ENCODE measurements at places on chromosomes 6 and 20.

DNA sequence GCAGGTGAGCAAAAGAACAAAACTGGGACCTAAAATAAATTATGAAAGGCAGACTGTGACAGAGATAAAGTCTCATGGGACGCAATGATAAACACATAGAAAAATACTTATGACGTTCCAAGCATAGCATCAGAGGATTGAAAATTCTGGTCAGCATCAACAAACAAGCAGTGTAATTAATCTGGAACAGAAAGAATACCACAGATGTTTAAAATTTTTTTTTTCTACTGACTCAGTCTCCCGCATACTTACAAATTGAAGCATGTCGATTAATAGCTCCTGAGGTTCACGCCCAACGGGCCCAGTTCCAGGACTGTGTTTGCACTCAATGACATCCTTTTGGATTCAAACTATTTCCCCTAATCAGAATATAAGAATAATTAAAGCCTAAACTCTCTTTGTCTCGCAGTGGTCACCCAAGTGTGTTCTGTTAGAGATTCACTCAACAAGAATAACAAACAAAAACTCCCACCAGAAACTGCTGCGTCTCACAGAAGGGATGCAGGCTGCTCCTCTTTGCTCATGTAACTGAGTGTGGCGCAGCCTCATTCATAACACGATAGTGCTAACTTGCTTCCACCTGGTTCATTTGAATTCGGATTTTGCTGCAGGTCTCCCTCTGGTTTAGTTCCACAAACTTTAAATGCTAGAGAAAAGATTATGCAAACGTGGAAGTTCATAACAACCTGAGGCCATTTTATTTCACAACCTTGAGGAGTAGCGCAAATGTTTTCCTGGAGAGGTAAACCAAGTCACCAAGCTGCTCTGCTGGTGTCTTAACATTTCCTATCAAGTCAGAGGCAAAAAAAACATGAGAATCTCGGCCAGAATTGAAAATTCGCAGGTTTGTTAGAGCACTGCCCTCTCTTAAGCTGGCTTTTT lies 69.0 kb upstream of the CITED2 start:
- no peak for DNase-seq

DNA sequence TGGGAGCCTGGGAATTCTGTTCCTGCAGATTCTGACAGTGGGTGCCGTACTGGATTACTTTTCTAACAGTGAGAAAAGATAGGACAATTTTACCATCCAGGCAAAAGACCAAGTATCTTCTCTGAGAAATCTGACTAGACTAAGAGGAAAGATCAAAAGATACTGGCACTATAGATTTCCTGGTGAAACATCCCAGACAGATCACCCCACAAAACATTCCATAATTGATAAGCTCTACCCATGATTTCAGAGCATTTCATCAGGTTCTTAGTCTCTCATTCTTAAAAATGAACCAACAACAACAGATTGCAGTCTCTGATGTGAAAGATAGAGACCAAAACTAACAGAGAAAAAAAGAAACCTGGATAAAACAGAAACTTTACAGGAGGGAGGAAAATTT lies 13.6 kb upstream of the UBR2 start:
- no peak for DNase-seq

GRCh38 chr6:113645986-113646385 lies 211.2 kb upstream of the MARCKS start:
- DNase-seq: no peak

DNA sequence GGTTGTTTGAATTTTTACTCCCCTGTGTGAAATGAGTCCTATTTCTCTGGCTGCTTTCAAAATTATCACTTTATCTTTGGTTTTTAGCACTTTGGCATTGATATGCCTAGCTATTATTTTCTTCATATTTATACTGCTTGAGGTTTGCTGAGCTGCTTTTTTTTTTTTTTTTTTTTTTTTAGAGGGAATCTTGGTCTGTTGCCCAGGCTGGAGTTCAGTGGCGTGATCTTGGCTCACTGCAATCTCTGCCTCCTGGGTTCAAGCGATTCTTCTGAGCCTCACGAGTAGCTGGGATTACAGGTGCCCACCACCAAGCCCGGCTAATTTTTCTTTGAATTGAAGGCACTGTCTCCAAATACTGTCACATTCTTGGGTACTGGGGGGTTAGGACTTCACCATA lies 40.6 kb downstream of the STXBP5 start:
- DNase-seq: no peak

DNA sequence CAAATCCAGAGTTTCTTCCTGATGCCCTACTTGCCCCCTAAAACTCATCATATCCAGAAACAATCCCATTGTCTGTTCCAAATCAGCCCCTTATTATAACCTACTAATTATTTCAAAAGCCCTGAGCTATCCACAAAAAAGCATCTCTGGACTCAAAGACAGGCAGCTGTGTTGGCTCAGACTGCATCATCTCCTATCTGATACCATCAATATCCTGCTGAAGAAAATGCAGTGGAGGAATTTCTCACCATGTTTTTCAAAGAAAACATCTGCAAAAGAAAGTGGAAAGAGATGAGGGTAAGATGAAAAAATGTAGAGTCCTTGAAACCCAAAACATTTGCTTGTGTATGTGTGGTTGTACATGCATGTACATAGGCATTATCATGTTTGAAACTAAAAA lies 153.0 kb upstream of the DEFB112 start:
- no peak for DNase-seq

DNA sequence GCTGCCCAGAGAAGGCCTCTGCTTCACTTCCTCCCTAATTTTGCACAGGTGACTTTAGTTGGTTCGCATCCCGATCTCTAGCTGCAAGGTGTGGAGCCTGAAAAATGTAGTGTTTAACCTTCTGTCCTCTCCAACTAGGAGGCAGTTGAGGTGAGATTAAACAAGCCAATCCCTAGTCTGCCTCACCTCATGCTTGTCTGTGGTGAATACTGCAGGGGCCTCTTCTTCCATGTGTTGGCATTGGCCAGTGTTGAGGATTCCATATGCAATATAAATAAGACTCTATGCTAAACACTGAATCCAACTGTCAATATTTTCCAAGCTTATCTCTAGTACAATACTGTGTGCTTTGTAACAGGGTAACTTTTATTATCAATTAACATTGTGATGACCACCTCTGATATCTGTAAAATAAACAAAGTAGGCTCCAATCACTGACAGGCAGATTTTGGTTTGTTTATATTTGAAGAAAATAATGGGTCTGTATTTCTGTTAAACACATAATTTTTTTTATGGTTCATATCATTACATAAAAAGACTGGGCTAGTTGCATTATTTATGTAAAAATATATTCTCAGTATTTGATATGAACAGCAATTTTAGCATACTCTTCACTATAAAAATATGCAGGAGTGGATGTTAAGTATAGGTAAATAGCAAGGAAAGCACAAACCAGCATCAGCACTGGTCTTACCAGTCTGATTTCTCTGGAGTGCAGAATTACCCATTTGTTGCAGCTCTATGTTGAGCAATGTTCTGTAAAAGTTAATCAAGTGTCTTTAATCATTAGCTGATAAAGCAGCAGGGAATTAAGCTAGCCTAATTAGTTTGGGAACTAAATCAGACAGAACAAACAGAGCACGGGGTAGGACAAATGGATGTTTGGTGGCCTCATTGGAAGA lies 74.0 kb downstream of the ANKRD6 start:
- DNase-seq: no peak

- no peak for DNase-seq
Observed at GRCh38 chr6:120056085-120056484, 706.5 kb upstream of the MAN1A1 start.

DNA sequence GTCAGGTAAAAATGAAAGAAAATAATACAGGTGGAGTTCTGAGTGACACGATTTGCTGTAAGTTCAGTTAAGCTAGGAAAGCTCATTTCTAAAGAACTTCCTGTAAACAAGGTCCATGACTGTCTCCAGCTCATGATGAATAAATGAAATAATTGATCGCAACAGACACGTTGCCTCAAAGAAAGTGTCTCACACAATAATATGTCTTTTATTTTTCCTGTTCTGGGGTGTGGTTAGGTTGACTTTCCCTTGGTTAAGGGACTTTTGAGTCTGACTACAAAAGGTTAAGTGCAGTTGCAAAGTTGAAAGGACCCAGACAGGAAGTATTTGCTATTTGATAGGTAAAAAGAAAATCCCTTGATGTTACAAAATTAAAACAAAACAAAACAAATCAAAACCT lies 304.2 kb upstream of the PRDM1 start:
- no peak for DNase-seq

GRCh38 chr6:28160233-28160632 lies 18.6 kb downstream of the ZKSCAN8 start:
- DNase-seq: no peak

DNA sequence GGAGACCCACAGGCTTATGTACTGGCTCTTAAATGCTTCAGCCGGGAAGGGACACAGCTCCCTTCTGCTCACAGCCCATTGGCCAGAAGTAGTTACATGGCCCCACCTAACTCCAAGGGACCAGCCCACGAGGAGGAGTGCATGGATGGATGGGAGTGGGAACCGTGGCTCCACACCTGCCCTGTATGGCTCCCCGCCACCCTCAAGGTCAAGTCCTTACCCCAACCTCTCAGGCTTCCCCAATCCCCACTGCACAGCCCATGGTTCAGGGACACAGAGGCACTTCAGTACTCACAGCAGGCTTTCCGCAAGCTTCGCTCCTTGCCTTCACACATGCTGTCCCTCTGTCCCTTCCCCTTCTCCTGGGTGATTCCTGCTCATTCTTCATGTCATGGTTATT lies 137.9 kb upstream of the KCNG1 start:
- no peak for DNase-seq

- DNase-seq: no peak
Observed at GRCh38 chr20:53255102-53255710, 283.0 kb downstream of the TSHZ2 start.

GRCh38 chr6:117397536-117398227 lies 28.1 kb downstream of the ROS1 start:
- DNase-seq: no peak

GRCh38 chr6:38974389-38975151 lies 74.0 kb upstream of the GLP1R start:
- no peak for DNase-seq

GRCh38 chr20:50977066-50978021 lies 18.7 kb downstream of the MOCS3 start:
- no peak for DNase-seq

DNA sequence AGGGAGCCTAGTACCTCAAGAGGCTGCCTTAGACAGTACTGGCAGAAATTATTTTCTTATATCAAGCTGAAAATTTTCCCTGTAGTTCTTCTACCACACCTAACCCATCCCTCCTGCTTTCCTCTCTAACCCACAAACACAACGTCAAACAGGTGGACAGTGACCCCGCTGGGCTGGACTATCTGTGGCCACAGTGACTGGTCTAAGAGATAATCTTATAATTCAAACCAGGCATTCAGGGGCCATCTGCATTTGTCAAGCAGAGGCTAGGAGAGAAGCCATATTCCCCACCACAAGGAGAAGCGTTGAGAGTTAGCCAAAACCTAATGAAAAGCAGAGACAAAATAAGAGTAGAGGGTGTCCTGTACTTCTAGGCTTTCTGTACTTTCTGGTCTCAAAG lies 8.2 kb downstream of the HDDC2 start:
- no peak for DNase-seq

- DNase-seq: no peak
Observed at GRCh38 chr20:36823121-36823520, 49.6 kb upstream of the DSN1 start.

DNA sequence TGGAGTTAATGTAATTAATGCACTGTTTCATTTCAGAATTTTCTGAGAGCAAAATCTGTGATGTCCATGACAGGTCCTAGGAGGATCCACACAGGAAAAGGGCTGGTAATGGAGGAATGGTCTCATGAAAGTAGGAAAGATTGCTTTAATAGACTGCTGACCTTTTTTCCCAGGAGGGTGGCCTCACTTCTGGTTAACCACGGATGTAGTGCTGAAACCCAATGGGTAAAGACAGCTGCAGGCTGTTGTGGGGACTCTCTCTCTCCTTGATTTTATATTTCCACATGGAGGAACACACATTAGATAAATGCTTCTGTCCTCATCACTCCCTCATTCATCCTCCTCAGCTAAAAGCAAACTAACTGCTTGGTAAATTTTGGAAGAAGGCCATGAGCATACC lies 23.6 kb upstream of the RIPOR2 start:
- no peak for DNase-seq

All from NCI-H1930 (cell line).